Effector CD4-positive, alpha-beta T cell (primary cell): ENCODE measurements at places on chromosomes 12 and 14.
A peak's percentile ranks its signal among the peaks of the same experiment; 100 is the strongest.

- no peak for DNase-seq
These were observed 130.9 kb downstream of the NDUFA12 start for GRCh38 chr12:94872671-94872970.

DNA sequence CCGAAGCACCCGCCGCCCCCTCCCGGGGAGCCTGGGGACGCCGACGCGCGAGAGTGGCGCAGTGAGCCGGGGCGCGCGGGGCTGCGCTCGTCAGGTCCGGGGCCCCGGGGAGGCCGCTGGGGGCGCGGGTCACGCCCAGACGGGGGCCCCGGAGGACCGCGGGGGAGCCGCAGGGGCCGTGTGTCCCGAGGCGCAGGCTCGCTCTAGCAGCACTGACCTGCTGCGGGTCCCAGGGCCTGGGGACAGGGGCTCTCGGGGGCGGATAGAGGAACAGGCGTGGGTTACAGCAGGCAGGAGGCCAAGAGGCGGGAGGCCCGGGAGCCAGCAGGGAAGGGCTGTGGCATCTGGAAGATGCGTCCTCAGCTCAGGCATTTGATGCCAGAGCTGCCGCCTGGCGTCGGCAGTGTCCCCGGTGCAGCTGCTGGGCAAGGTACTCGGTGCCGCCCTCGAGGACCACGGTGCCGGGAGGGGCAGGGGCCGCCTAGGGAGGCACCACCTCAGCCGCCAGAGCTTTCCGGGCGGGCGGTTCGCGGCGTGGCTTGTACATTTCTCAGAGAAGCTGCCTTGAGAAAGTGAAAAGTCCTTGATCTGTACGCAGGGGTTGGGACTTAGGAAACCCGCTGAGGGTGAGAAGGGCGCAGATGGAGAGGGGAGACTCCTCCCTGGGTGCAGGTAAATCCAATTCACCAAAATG, 1.2 kb downstream of the WNT5B start:
- DNase-seq, result peak; percentile 5

DNA sequence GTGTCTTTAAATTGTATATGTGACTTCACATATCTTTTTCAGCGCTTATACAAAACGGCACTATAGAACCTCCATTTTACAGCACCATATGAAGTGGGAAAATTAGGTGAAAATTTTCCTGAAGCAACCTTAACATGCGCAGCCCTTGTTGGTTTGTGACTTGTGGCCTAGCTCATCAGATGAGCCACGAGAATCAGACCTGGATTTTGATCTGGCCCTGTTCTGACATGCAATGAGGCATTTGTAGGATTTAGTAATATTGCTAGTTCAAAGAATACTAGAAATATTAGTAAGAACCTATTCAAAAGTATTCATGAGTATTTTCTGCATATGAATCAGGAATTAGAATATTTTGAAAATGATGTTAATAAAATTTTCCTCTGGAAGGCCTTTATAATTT, 2.9 kb downstream of the CDKN1B start:
- DNase-seq, result no peak

DNA sequence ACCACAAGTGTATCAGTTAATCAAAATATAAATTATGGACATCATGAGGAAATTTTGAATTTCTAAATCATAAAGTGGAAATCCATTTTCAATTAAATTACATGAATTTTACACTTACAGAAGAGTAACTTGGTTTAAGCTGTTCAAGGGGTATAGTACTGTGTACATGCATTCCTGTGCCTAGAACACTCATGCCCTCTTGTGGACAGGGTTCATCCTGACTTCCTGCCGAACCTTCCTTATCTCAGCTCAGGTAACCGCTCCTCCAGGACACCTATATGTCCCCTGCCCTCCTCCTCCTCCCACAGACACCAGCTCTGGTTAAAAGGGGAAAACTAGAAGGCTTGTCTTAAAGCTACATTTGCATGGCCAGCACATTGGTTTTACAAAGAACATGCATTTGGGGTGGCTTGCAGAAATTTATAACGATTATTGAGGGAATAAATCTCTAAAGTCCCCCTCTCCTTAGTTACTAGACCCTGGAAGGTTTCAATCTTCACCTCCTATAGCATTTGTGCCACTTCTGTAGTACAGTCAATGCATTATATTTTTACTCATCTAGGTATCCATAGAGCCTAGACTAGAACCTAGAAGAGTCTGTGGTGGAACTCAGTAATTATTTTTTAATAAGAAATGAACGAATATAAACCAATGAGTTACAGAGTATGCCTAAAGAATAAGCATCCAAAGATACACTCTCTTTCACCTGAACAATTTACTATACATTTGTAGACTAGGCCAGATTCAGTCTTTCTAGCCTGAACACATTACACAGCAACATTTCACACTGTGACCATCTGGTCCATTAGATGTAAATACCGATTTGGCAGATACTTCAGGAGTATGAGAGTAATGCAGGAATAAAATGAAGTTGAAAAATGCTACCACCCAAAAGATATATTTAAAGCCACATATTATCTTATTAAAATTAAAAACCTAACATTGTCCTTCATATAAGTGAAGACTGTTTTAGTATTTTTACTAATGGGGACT, 345.6 kb downstream of the PAWR start:
- no peak for DNase-seq

GRCh38 chr14:71061458-71061857, 154.2 kb downstream of the PCNX1 start:
- no peak for DNase-seq

DNA sequence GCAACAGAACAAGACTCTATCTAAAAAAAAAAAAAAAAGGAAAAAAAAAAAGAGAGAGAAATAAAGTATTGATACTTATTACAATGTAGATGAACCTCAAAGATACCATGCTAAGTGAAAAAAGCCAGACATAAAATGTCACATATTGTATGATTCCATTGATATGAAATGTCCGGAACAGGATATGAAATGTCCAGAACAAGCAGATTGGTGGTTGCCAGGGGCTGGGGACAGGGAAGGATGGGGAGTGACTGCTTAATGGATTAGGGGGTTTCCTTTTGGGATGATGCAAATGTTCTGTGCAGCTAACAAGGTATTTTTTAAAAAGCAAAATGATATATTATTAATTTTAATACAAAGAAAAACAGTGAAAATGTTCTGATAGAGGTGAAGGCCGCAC, 5.0 kb downstream of the HVCN1 start:
- no peak for DNase-seq

DNA sequence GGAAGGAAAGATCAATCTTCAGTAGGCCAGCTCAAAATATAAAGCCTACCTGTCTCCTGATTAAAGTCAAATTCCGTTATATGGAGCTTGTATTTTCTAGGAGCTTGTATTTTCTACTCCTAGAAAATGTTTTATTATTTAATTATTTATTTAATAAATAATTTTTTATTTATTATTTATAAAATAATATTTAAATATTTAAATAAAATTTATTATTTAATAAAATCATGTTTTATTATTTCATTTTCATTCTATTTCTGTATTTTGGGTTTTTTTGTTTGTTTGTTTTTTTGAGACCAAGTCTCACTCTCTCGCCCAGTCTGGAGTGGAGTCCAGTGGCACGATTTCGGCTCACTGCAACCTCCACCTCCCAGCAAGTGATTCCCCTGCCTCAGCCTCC, 9.7 kb downstream of the OR6C75 start:
- DNase-seq, result no peak

DNA sequence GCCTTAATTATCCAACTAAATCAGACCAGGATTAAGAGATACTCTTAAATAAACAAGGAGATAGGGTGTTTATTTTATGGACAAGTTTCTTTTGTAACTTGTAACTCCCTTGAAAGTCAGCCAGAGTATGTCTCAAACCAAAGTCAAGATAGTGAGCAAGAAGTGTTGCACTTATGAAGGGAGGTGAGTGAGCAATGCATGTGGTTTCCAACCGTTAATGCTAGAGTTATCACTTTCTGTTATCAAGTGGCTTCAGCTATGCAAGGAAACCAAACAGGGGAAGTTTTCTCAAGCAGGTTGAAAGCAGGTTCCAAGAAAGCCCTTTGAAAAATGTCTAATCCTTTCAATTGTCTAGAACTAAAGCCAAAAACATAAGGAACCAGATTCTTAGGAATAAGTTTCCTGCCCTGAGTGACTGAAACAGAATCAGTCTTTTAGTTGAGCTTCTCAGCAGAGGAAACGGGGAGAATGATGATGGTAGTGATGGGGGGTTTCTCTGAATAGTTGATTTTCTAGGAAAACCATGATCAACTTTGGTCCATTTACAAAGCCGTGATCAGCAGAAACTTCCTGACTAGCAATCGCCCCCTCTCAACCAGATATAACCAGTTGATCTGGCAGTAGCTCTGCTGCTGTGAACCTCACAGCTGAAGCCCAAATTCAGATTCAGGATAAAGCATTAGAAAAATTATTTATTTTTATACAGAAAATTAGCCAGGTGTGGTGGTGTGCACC, 128.4 kb downstream of the DAD1 start:
- no peak for DNase-seq

GRCh38 chr12:118332511-118332910, 40.2 kb downstream of the TAOK3 start:
- DNase-seq, result no peak

GRCh38 chr14:94458558-94459205, 6.1 kb upstream of the SERPINA11 start:
- no peak for DNase-seq

DNA sequence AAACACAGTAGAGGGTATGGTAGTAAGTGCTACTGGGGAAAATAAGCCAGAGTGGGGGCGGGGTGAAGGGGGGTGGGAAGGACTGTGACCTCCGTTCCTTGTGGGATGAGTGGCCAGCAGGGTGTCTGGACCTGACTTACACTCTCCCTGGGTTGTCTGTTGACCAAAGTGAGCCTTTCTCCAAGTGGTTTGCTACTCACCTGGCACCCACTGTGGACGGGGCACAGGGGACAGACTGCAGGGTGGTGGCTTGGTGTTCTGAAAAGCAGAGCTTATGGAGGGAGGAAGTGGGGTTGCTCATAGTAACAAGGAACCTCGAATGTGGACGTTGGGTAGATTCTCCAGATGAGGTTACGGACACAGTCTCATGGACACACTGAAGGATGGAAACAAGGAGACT, 94.4 kb upstream of the VRK1 start:
- DNase-seq, result no peak

GRCh38 chr12:24197532-24197931, 248.1 kb upstream of the SOX5 start:
- no peak for DNase-seq

- no peak for DNase-seq
These were observed 3.3 kb upstream of the ATG101 start for GRCh38 chr12:52066346-52067080.

- DNase-seq, result no peak
These were observed 264.0 kb upstream of the PRICKLE1 start for GRCh38 chr12:42853370-42854140.

DNA sequence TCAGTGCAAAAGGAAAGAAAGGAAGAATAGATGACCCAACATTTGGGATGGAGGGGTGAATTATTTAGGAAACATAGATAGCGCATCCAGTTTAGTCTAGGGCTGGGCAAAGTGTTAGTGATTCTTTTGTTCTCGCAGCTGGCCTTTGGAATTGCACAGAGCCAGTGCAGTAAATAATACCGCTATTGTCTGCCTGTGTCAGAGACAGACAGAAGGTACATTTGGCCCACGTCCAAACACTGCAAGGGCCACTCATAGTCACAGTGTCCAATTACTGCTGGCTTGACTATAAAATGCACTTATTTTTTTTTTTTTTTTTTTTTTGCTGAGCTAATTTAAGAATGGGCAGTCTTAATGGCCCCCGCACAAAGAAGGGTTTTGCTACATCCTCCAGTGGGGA, 638.6 kb downstream of the BCL11B start:
- no peak for DNase-seq

DNA sequence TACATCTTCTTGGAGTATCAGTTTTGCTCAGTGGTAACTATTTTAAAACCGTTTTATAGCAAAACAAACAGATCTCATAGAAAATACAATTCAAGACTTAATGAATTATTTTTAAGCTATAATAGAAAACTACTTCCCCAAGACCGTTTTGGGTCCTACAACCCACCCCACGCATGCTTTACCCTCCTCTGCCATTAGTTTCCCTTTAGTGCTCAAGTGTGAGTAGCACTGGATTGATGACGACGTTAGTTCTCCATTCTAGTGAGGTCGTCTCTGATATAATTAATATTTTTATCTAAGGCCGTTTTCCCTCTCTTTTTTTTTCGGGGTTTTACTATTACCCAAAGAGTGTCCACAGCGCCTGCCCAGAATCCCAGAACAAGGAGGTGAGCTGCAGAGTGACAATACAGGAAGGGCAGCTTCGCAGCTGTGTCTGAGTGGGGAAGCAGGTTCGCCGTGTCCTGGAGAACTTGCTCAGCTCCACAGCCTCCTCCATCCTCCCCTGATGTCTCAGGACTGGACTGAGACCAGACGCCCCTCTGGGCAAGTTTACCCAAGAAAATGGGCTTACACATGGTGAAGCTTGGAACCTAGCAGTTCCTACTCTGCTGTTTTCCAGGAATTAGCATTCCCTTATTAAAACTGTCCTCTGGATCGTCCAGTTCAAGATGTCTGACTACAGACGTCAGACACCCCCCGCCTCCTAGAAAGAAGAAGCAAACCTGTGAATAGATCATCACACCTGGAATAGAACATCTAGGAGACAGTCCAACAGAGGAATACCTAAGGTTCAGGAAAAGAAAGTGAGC, 31.9 kb upstream of the MON2 start:
- no peak for DNase-seq

- DNase-seq, result no peak
These were observed 152.3 kb downstream of the ZNF664 start for GRCh38 chr12:124125203-124125871.

DNA sequence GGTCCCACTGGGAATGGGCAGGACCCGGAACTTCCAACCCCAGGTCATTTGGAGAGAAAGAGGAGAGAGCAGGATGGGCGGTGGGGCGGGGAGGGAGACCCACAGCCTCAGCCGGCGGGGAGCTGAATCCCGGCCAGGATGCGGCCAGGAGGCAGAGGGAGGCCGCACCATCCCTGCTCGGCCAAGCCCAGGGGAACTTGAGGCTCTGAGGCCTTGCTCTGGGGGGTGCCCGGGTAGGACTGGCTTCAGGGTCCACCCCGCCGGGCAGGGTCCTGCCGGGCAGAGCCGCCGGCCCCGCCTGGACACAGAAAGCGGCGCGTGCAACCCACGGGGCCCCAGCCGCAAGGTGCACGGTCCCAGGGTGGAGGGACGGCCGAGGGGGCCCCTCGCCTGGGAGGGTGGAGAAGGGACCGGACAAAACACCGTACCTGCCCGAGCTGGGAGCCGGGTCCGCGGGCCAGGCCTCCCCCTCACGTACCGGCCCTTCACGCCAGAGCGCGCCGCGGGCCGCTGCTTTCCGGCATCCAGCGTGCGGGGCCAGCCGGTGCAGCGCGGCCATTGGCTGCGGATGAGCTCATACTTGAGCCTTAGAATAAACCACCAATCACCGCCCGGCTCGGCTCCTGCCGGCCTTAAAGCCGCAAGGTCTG, at the start of gene RPS6KL1:
TSS of gene RPS6KL1 (minus strand) at position 509 of the 650 bp plus-strand sequence. CDS start 1,719 bp downstream, outside the sequence.
- DNase-seq, result peak; percentile 65

- DNase-seq, result no peak
These were observed 161.2 kb downstream of the RERGL start for GRCh38 chr12:17928708-17929366.

- no peak for DNase-seq
These were observed 8.8 kb downstream of the VRTN start for GRCh38 chr14:74356892-74357575.

GRCh38 chr12:6369916-6370575, 5.3 kb downstream of the SCNN1A start:
- no peak for DNase-seq

GRCh38 chr12:33536431-33536830, 96.8 kb upstream of the SYT10 start:
- DNase-seq, result no peak
